Sigmoid colon (tissue), 7 donors: ENCODE measurements at places on chromosomes 16 and 17. TPM values are rescaled to one million over a fixed set of nuclear protein-coding genes. Genes with fewer than 3 reads are reported as not detected.

GRCh38 chr17:73934696-73935095, 268.8 kb upstream of the RPL38 start:
- H3K27ac ChIP-seq, result no peak overlapping the region
- H3K4me3 ChIP-seq, result no peak overlapping the region
- no peaks in the 10 kb centered on the region for H3K27me3 ChIP-seq
- no peaks in the 10 kb centered on the region for H3K4me1 ChIP-seq

GRCh38 chr17:12624211-12624610, 41.5 kb upstream of the MYOCD start:
- no peak overlapping the region for H3K27ac ChIP-seq
- H3K4me1 ChIP-seq, result peaks cover 9% of the 10 kb centered on the region
- H3K4me3 ChIP-seq, result no peak overlapping the region
- DNase-seq, result no peak

GRCh38 chr17:81815646-81815986, 11.7 kb downstream of the GCGR start:
- no peaks in the 10 kb centered on the region for H3K4me1 ChIP-seq
- peaks cover 25% of the 10 kb centered on the region for H3K27me3 ChIP-seq
- H3K36me3 ChIP-seq, result no peaks in the 10 kb centered on the region
- H3K4me3 ChIP-seq, result no peak overlapping the region
- no peak overlapping the region for H3K27ac ChIP-seq
- DNase-seq, result no peak

- no peaks in the 10 kb centered on the region for H3K36me3 ChIP-seq
- no peak overlapping the region for H3K4me3 ChIP-seq
These were observed 3.7 kb downstream of the CAPNS2 start for GRCh38 chr16:55570159-55570558.

The PPL gene
- total RNA-seq, result 35.3 TPM

- H3K4me1 ChIP-seq, result no peaks in the 10 kb centered on the region
- no peak overlapping the region for H3K4me3 ChIP-seq
- peaks cover 11% of the 10 kb centered on the region for H3K36me3 ChIP-seq
- H3K27me3 ChIP-seq, result no peaks in the 10 kb centered on the region
- H3K27ac ChIP-seq, result no peak overlapping the region
These were observed 14.4 kb downstream of the LRRC37B start for GRCh38 chr17:32021615-32021955.

The ABCC11 gene
- not detected for total RNA-seq

DNA sequence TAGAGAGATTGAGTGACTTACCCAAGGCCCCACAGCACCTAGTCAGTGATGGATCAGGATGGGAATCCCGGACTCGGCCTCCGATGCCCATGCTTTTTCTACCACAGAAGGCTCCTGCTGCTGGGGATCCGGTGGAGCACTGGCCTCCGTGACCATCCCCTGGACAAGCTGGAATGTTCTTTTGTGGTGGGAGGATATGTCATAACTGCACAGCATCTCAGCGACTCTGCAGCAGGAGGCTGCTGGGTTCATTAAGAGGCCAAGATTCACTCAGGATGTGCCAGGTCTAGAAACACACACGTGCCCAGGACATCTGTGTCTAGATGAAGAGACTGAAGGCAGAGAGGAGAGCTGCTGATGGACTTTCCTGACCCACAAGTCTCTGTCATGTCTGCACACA, 34.7 kb upstream of the NGFR start:
- no peaks in the 10 kb centered on the region for H3K27me3 ChIP-seq
- H3K36me3 ChIP-seq, result no peaks in the 10 kb centered on the region
- H3K4me3 ChIP-seq, result no peak overlapping the region

The ACSM2A gene
- 0.49 TPM for total RNA-seq

The CHST5 gene
- not detected for total RNA-seq

The SLC13A2 gene
- total RNA-seq, result not detected

- H3K27ac ChIP-seq, result no peak overlapping the region
- no peak for DNase-seq
- H3K4me1 ChIP-seq, result no peaks in the 10 kb centered on the region
- no peaks in the 10 kb centered on the region for H3K27me3 ChIP-seq
- no peaks in the 10 kb centered on the region for H3K36me3 ChIP-seq
These were observed 27.1 kb downstream of the ERN1 start for GRCh38 chr17:64102627-64103390.

The TP53TG3D gene
- not detected for total RNA-seq

- H3K36me3 ChIP-seq, result no peaks in the 10 kb centered on the region
- H3K4me1 ChIP-seq, result no peaks in the 10 kb centered on the region
- no peak overlapping the region for H3K4me3 ChIP-seq
These were observed 4.7 kb upstream of the NDEL1 start for GRCh38 chr17:8430966-8431365.

DNA sequence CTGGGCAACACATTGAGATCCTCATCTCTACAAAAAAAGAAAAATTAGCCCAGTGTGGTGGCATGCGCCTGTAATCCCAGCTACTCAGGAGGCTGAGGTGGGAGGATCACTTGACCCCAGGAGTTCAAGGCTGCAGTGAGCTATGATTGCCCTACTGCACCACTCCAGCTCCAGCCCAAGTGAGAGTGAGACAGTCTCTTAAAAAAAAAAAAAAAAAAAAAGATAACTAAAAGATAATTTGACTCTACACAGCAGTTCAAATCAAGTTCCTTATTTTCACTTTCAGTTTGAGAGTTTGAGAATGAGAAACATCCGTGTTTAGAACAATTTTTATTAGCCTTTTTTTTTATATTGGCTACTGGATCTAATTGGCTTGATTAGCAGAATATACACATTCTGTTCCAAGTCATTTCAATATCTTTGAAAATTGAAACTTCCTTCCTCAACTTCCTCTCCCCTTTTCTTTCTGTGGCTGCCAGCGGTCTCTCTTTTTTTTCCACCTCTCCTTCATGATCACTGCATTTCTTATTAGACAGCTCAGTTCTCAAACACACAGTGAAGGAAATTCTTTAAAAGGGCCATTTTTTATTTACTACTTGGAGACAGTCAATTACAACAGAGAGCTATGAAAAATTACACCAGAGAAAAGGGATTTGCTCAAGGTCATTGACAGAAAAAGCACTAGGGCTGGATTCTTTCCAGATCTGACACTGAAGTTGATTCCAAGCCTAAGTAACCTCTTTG, 4.5 kb upstream of the ACSF2 start:
- H3K4me1 ChIP-seq, result no peaks in the 10 kb centered on the region
- H3K27me3 ChIP-seq, result no peaks in the 10 kb centered on the region
- H3K4me3 ChIP-seq, result peak overlapping the region; percentile 4

The KRT39 gene
- not detected for total RNA-seq

GRCh38 chr16:80718480-80719220, 85.7 kb downstream of the CDYL2 start:
- no peak for DNase-seq
- no peaks in the 10 kb centered on the region for H3K36me3 ChIP-seq
- no peak overlapping the region for H3K27ac ChIP-seq
- no peaks in the 10 kb centered on the region for H3K27me3 ChIP-seq
- H3K4me1 ChIP-seq, result peaks cover 7% of the 10 kb centered on the region

DNA sequence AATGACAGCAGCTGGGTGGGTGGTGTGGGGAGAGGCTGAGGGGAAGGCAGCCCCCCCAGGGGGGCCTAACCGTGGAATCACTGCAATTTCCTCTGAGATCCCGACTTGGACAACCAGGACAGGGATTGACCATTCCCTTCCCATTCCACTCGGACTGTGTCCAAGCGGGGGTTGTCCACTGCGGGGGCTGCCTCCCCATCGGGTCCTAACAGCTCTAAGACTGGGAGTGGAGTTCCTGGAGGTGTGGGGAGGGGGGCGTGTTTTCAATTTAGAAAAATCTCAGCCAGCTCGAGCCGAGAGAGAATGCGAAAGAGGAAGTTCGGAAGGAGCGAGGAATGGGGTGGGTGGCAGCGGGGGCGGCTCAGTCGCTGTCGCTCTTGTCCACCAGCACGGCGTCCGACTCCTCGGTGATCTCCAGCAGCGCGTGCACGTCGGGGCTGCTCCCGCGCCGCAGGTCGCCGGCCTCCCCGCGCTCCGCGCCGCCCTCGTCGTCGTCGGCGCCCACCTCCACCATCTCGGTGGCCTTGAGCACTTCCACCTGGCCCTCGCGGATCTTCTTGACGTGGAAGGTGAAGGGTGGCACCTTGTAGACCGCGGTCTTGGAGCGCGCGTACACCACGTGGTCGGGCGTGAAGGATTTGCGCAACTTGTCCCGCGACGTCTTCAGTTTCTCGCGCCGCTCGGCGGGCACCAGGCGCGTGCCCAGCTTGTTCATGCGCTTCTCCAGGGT, 16.2 kb upstream of the STAT3 start:
- H3K4me3 ChIP-seq, result no peak overlapping the region
- H3K4me1 ChIP-seq, result no peaks in the 10 kb centered on the region
- DNase-seq, result no peak
- peaks cover 26% of the 10 kb centered on the region for H3K36me3 ChIP-seq
- peak overlapping the region; percentile 92 for H3K27ac ChIP-seq
- H3K27me3 ChIP-seq, result no peaks in the 10 kb centered on the region

GRCh38 chr17:34177642-34178041, 77.4 kb upstream of the CCL2 start:
- H3K4me1 ChIP-seq, result peaks cover 8% of the 10 kb centered on the region
- no peaks in the 10 kb centered on the region for H3K27me3 ChIP-seq
- H3K36me3 ChIP-seq, result no peaks in the 10 kb centered on the region
- no peak overlapping the region for H3K4me3 ChIP-seq
- no peak overlapping the region for H3K27ac ChIP-seq

The ACSM3 gene
- 12.5 TPM for total RNA-seq

DNA sequence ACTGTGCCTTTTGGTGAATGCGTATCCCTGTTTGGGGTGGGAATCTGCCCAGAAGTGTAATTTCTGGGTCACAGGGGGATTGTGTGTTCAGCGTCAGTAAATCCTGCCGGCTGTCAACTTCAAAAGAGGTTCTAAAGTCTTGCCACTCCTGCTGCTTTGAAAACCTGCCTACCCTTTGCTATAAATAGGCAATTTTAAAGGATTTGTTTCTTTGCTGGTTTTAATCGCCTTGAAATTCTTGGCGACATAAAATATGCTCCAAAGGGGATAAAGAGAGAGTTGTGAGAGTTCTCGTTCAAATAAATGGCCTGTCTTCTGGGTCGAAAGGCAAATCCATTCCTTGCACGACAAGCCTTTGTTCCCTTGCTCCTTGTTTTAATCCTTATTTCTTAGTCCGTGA, 143.4 kb downstream of the IRF8 start:
- H3K4me3 ChIP-seq, result no peak overlapping the region
- H3K36me3 ChIP-seq, result no peaks in the 10 kb centered on the region
- no peaks in the 10 kb centered on the region for H3K27me3 ChIP-seq
- DNase-seq, result no peak
- no peak overlapping the region for H3K27ac ChIP-seq

GRCh38 chr16:55911616-55912015, 36.4 kb upstream of the CES5A start:
- H3K36me3 ChIP-seq, result no peaks in the 10 kb centered on the region
- DNase-seq, result no peak
- H3K27me3 ChIP-seq, result no peaks in the 10 kb centered on the region
- no peak overlapping the region for H3K27ac ChIP-seq
- no peak overlapping the region for H3K4me3 ChIP-seq

- peak; percentile 90 for DNase-seq
- H3K27me3 ChIP-seq, result no peaks in the 10 kb centered on the region
- peak overlapping the region; percentile 94 for H3K27ac ChIP-seq
- no peak overlapping the region for H3K4me3 ChIP-seq
- peaks cover 37% of the 10 kb centered on the region for H3K4me1 ChIP-seq
These were observed 36.1 kb downstream of the RNF112 start for GRCh38 chr17:19447085-19447583.
